ENCODE measurements at places on chromosomes 2 and 18.

DNA sequence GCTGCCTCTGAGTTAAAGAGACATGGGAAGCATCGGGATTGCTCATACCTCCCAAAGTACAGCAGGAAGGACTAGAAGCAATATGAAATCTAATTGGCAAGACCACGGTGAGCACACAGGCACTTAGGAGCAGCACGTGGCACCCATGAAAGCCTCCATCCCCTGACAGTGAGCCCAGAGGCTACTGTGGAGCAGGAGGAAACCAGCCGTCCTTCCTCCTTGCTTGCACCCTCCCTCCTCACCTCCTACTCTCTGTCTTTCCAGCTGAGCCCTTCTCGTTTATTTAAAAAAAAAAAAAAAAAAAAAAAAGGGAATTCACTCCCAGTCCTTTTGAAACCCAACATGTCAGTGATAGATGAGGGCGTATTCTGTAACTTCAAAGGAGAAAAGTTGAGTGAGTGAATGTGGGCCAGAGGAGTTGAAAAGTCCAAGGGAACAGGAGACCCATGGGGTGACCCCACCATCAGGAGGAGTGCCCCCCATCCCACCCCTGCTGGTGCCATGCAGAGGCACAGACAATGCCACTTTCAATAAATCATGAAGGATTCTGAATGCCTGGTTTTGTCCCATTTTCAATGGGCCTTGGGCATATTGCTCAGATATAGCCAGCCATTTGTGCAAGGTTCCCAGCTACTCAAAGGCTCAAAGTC, 96.6 kb upstream of the ALPP start:
- DNase-seq, result no peak

GRCh38 chr18:64713284-64713683, 564.4 kb upstream of the LINC00305 start:
- no peak for DNase-seq

- no peak for DNase-seq
Measured at GRCh38 chr18:50334546-50335152, 40.2 kb upstream of the SKA1 start.

DNA sequence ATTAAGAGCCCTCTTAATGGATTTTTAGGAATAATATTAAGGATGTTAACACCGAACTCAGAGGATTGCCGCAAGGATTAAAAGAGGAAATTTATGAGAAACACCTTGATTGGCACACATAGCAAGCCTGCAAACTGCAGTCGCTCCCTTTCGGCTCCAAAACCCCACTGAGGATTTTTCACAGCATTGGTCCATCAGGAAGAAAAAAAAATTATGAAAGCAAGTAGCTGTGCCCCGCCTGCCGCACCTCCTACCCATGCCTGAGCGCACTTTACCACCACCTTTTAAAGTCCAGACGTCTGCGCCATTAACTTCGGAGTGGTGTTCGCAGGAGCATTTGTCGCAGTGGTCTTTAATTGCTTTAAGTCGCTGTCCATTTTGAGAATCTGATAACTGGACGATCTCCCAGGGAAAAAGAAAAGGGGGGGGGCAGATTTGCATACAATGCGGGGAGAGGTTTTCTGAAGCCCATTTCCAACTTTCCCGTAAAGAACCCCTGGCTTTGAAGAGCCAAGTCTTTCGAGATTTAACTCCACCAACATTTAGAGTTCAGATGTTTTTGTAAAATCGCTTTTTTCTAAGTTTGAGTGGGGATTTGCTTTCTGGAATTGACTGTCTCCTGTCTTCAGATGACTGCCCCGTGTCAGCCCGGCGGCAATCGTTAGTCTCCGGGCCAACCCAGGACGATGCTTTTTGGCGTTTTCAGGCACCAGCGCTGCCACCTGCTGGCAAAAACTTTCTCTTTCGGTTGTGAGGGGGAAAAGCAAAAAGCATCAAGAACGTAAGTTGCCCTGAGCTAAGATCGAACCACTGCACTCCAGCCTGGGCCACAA, 913 bp upstream of the TRABD2A start:
- DNase-seq, result peak; percentile 28

GRCh38 chr18:44957461-44957860, 276.8 kb downstream of the SETBP1 start:
- DNase-seq, result no peak

DNA sequence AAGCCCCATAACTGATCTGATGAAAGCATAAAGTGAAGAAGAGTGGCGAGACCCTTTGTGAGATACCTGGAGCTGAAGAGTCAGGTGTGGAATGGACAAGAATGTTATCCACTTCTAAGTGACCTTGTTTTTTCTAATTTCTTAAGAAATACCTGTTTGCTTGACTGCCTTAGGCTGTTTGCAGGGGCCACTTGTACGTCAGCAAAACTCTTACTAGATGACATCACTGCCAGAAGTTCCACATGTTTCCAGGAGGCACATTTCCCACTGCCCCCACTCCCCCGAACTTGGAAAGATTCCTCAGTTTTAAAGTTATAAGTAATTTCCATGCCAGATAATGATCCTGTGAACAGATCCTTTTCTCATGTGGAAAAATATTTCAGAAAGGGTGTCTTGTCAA, 8.0 kb downstream of the EPAS1 start:
- DNase-seq, result no peak

GRCh38 chr2:162092658-162093556, 18.9 kb upstream of the DPP4 start:
- DNase-seq, result no peak

- DNase-seq, result no peak
Measured at GRCh38 chr2:37583402-37583801, 88.0 kb downstream of the CDC42EP3 start.

GRCh38 chr18:63585988-63586387, 1.2 kb upstream of the SERPINB13 start:
- no peak for DNase-seq

- no peak for DNase-seq
Measured at GRCh38 chr2:220673151-220673874, 898.8 kb downstream of the EPHA4 start.

DNA sequence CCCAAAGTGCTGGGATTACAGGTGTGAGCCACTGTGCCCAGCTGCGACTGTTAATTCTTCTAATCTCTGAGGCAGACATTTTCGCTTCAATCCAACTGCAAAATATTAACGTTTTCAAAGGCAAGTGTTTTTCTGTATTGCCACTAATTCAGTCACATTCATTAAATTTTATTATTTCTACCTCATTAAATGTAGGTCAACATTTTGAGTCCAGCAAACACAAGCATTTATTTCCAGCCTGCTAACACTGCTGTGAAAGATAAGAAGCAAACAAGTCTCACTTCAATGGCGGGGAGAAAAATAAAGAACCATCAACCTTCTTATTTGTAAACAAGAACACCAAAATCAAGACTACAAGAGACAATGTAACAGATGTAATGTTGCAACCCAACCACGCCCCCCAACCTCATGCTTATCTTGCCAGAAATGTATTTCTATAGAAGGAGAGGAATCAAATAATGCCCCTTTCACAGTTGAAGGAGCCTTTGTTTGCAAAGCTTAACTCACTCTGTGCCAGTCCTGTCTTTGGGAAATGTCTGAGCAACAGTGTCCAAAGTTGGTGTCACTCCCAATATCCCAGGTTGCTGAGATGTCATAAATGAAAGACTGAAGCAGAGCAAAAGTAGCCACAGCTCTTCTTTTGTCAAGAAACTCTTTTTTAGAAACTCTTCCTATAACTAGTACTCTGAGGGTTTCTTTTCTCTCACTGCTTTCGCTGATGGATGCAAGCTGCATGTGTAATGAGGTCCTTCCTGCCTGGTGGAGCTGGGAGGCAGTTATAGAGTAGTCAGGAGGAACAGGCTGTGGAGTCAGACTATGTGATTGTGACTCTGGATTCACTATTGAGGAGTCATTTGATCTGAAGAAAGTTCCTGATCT, 8.6 kb downstream of the DOCK10 start:
- DNase-seq, result no peak

- DNase-seq, result no peak
Measured at GRCh38 chr2:57450170-57450569, 596.4 kb upstream of the VRK2 start.

DNA sequence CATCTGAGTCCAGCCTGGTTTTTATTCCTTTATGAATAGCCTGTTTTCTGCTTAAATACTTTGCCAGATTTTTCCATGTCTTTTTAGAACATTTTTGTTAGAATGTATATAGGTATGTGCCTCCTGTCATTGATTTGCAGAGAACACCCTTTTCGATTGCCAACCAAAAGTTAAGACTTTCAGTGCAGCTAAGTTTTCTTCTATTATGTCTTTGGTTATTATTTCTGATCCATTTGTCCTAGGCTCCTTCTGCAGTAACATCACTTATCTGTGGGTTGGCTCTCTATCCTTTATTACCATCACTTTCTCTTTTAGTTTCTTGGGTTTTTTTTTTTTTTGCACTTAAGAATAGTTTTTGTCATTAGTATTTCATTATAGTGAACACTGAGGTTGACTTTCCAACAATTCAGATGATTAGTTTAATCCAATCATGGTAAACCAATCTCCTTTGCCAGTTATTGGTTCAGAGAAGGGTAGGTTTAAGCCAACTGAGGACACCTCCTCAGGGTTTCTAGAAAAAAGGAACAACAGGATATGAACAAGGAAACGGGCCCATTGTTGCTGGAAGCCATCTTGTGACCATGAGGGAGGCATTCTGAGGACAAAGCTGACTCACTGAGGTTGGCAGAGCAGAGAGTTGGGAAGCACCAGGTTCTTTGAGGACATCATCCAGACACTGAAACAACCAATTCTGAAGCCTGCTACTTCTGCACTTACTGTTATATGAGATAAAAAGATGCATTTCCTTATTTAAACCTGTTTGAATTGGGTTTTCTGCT, 37.9 kb upstream of the GBX2 start:
- DNase-seq, result no peak

DNA sequence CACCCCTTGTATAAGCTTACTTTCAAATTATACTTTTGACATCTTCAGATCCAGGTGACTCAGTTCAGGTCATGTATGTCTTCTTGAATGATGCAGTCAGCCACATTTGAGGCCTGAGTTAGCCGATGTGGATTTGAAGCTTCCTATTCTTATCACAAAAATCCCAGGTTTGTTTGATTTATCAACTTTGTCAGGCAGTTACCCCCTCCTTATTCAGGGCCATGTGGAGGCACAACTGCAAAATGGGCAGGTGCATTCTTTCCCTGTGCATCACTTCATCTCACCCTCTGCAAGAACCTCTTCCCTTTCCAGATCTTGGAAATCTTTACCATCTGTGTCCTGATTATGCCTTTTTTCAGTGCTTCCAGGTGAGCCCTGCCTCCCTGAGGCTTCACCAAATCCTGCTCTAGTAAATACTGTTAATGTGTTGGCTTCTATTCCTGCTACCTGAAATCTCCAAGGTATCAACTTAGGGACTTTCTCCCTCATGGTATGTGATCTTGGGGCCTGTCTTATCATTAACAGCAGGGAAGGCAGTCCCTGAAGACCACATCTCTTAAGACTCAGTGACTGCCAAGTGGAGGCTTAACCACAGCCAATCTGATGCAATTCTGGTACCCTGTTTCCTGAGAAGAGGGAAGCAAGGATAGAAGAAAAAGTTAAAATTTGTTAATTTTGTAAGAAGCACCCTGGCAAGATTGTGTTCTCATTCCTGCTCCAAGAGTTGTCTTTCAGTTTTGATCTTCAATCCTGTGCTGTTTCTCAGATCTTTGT, 9.4 kb upstream of the ARHGAP28 start:
- DNase-seq, result no peak

DNA sequence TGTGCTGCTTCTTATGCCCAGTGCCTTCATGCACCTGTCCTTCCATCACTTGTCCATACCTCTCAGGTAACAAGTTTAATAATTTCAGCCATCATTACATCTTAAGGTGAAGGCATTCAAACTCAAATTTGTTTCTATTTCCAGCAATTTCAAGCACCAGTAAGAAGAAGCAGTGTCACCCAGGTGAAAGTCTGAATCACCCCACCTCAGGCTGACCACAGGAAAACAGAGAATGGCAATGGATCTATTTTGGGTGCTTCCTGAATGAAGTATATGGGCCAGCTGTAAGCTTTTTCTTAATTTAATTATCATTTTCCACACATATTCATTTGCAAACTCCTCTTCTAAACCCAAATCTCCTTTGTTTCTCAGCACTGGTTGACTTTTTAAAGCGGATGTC, 372.7 kb upstream of the SOX11 start:
- no peak for DNase-seq

DNA sequence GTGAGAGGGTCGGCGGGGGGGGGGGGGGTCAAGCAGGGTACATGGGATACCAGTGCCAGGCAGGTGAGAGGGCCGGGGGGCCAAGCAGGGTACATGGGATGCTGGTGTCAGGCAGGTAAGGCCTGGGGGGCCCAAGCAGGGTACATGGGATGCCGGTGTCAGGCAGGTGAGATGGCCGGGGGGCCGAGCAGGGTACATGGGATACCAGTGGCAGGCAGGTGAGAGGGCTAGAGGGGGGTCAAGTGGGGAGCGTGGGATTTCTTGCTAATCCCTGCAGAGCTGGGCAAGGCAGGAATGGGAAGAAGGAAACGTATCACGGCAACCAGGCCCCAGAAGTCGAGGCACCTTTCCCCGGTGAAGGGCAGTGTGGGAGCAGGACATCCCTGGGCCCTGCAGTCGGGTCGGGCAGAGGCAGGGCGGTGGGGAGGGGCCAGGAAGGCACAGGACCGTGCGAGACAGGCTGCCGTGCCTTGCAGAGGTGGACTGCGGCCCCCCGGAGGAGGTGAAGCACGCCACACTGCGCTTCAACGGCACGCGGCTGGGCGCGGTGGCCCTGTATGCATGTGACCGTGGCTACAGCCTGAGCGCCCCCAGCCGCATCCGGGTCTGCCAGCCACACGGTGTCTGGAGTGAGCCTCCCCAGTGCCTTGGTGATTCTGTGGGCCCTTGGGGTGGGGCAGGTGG, 49.3 kb downstream of the MTERF4 start:
- DNase-seq, result no peak

GRCh38 chr18:66769375-66769774, 165.5 kb upstream of the CDH19 start:
- DNase-seq, result no peak

- DNase-seq, result no peak
Measured at GRCh38 chr2:217986256-217986961, 16.4 kb downstream of the TNS1 start.

DNA sequence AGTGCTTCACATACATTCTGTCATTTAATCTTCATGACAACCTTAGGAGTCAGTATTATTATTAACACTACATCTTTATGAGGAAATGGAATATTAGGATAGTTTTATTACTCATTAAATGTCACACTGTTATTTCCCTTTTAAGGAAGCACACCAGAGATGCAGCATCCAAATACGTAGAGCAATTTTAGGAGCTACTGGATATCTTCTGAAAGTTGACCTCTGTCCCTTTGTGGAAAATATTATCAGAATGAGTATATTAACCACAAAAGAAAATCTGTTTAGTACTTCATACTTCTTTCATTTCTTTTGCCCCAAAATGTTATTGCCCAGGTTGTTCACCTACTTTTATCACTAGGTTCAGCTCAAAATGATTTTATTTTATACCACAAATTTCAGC, 72.9 kb upstream of the APCDD1 start:
- no peak for DNase-seq

- DNase-seq, result no peak
Measured at GRCh38 chr18:12779043-12779442, 76.2 kb downstream of the PSMG2 start.
